Activated T-cell treated with anti-CD3 and anti-CD28 coated beads, Interleukin-2, amount 50 U/mL, for 48 hours (primary cell): ENCODE measurements at places on chromosomes 11 and 22.

- DNase-seq, result no peak
These were observed 49.5 kb upstream of the CLNS1A start for GRCh38 chr11:77687088-77687487.

- DNase-seq, result no peak
These were observed 34.6 kb downstream of the PRDM10 start for GRCh38 chr11:129967996-129968395.

DNA sequence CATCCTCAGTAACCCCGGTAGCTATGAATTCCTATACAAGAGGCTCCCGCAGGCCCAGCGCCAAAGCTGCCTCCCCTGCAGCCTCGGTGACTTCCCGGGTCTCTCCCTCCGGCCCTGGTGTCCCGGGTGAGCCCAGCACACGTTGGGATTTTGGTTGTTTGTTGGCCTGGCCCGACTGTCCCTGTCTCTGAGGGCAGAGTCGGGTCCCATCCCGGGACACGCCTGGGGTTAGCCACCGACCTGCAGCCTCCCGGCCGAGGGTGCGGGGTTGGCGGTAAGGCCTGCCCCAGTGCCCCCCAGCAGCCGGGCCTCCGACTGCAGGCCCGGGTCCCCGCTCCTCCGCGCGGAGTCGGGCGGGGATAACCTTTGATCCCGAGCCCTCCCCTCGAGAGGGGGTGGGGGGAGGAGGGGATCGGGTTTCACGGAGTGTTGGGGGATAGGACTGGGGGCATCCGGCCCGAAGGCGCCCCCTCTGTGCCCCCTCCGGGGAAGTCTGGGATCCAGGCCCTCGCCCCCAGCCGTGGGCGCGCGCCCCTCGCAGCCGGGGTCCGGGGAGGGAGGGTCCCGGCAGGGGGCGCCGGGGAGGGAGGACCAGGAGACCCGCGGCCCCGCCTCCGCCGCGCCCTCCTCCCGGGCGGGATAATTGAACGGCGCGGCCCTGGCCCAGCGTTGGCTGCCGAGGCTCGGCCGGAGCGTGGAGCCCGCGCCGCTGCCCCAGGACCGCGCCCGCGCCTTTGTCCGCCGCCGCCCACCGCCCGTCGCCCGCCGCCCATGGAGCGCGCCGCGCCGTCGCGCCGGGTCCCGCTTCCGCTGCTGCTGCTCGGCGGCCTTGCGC, at the start of gene FBLN1:
Gene FBLN1, plus strand, starts transcription at position 669 of the 835 bp plus-strand sequence. Its CDS starts 103 bp downstream, at position 772.
- DNase-seq, result no peak

- peak; percentile 71 for DNase-seq
These were observed 15.2 kb downstream of the SERPINH1 start for GRCh38 chr11:75577207-75577606.

DNA sequence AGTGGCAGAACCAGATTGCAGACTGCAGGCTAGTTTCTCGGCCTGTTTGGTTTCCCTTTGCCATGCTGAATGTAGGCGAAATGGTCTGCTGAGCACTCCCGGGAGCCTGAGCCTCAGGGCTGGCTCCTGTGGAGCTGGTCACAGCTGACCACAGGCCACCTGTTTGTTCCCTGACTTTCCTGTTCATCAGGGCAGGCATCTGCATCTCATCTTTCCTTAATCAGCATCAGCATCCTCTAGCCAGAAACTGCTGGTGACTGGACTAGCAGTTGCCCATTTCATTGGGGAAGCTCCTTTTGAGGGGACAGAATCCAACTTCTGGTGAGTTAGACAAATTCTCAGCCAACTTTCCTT, 20.2 kb upstream of the C11orf96 start:
- no peak for DNase-seq
